Osteoblast (primary cell): ENCODE measurements at places on chromosomes 5 and 9. TPM values are rescaled to one million over a fixed set of nuclear protein-coding genes. Genes with fewer than 3 reads are reported as not detected.

DNA sequence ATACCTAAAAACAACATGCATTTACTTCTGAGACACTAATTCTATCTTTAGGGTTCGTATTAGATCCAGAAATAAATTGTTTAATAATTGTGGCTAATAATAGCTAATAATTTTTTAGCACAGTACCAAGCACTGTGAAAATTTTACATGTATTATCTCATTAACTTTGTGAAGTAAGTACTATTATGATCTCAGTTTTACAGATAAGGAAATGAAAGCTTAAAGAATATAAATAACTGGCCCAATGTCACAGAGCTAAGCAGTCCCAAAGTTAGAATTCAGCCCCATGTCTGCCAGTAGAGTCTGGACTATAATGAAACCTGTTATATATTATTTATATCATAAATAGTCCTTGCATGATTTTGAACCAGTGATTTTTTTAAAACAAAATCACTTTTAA, 163.3 kb downstream of the NIPBL start:
- peaks cover 24% of the 10 kb centered on the region for H3K36me3 ChIP-seq
- H3K27ac ChIP-seq: no peak overlapping the region
- no peak for DNase-seq
- H3K27me3 ChIP-seq: no peaks in the 10 kb centered on the region

Gene IL7R
- total RNA-seq: 2.2 and 2.7 TPM in 2 replicates

DNA sequence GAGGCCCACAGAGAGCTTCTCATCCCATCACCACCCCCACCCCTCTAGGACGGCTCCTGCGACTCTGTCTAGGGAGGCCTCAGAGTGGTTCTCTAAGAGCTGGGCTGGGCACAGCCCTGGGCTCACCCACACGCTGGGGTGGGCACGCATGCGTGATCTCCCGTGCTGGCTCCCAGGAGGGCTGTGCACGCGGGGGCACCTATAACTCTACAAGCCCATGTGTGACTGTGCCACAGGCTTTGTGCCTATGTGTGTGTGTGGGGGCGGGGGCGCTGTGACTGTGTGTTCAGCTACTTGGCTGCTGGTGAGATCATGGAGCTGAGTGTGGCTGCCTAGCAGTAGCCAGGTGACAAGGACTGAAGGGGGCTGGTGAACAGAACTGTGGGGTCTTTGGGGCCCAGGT, 32.2 kb downstream of the NDUFA8 start:
- peak; percentile 72 for DNase-seq
- H3K36me3 ChIP-seq: no peaks in the 10 kb centered on the region
- peaks cover 13% of the 10 kb centered on the region for H3K4me1 ChIP-seq

- peak; percentile 85 for DNase-seq
- H3K4me3 ChIP-seq: no peak overlapping the region
- H3K36me3 ChIP-seq: no peaks in the 10 kb centered on the region
- H3K27ac ChIP-seq: no peak overlapping the region
Measured at GRCh38 chr9:137319739-137320551, 17.9 kb upstream of the NRARP start.

Gene CCDC180
- 4.7 and 6.2 TPM in 2 replicates for total RNA-seq
